GDM1 (cell line): ENCODE measurements at places on chromosomes 12 and 14.
A peak's percentile ranks its signal among the peaks of the same experiment; 100 is the strongest.

GRCh38 chr12:100993916-100994450 lies 199.4 kb downstream of the ANO4 start:
- no peak for DNase-seq

GRCh38 chr12:46661110-46661845 lies 164.5 kb downstream of the SLC38A4 start:
- peak; percentile 46 for DNase-seq

DNA sequence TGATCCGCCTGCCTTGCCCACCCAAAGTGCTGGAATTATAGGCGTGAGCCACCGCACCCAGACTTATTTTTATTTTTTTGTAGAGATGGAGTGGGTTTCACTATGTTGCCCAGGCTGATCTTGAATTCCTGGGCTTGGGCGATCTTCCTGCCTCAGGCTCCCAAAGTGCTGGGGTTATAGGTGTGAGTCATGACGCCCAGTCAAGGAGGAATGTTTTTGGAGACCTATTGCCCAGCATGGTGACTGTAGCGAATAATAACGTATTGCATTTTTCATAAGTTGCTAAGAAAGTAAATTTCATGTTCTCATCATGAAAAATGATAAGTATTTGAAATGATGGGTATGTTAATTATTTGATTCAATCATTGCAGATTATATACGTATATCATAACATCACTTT lies 46.5 kb downstream of the TEAD4 start:
- DNase-seq = no peak

GRCh38 chr14:61484826-61485584 lies 163.6 kb downstream of the PRKCH start:
- DNase-seq = no peak

DNA sequence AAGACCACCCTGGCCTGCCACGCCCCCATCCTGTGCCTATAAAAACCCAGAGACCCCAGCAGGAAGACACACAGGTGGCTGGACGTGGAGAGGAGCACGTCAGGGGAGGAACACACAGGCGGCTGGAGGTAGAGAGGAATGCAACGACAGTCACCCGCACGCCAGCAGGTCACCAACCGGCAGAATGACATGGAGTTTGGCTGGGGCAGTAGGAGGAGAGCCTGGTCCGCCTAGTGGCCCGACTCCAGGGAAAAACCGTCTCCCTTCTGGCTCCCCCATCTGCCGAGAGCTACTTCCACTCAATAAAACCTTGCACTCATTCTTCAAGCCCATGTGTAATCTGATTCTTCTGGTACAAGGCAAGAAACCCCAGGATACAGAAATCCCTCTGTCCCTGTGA lies 62.7 kb upstream of the KCNH3 start:
- DNase-seq = no peak

DNA sequence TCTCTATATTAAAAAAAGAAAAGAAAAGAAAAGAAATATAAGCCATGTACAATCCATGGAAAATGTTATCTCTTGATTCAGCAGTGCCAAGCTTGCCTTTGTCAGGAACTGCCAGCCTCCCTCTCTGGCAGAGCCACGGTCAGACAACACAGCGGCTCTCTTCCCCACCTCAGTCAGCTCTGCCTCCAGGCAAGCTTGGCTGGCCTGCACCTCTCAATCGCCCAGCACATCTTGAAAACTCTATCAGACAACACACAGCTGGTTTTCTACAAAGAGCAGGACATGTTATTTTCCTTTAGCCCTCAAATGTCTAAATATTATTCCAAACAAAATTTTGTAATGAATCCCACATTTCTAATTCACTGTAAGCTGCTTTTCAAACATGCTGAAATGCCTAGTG lies 20.0 kb upstream of the GCH1 start:
- DNase-seq = no peak

- DNase-seq = no peak
Observed at GRCh38 chr12:2614341-2614740, 180.4 kb upstream of the FKBP4 start.

DNA sequence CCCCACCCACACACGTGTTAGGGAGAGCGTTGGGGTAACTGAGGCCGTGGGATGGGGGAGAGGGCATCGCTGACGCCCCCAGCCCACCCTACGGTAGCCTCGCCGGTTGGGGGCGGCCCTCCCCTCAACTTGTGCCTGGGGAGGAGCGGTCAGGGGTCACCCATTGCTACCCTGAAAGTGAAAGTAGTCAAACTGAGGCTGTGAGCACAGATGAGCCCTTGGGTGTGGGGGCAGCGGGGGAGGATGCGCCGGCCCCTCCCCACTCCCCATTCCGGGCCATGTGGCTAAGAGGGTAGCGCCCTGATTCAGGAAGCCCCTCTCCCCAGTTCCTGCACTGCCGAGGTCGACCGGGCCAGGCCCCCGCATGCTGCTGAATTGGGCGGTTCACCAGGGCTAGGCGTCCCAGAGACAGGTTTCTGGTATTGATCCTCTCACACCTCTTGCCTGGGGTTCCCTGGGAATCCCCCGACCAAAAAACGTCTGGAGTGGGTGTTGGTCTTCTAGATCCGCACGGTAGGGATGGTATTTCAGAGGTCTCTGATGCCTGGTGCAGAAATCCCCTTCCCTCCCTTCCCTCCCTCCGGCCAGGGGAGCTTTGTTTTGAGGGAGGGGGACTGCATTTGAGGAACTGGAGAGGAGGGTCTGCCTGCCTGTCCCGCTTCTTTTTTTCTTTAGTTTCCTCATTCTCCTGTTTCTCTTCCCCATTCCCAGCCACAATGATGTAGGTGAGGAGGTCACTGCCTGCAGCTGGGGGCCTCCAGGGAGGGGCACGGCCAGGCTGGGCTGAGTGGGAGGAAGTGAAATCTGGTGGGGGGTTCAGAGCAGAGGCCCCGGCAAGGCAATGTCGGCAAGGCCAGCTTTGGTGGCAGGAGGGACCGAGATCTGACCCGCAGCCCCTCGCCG lies 1.0 kb downstream of the SH2B3 start:
- peak; percentile 21 for DNase-seq

- DNase-seq = no peak
Observed at GRCh38 chr12:9240776-9241175, 32.6 kb upstream of the PZP start.

DNA sequence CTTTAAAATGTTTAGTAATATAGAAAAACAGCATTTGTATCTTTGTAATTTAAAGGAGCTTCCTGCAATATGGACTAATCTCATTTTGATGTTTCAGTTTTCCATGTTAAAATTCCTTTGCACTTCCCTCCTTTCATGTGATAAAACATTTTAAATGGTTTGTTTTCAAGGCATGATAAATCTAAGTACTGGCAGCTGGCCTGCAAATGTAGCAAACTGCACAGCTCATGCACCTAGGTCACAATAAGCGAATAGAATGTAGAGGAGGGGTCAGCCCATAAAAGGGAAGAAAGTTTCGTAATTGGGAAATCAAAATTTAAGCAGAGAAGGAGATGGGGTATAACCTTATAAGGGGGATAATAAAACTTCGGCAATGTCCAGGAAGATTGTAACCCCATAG lies 80.0 kb upstream of the KCNH3 start:
- no peak for DNase-seq

DNA sequence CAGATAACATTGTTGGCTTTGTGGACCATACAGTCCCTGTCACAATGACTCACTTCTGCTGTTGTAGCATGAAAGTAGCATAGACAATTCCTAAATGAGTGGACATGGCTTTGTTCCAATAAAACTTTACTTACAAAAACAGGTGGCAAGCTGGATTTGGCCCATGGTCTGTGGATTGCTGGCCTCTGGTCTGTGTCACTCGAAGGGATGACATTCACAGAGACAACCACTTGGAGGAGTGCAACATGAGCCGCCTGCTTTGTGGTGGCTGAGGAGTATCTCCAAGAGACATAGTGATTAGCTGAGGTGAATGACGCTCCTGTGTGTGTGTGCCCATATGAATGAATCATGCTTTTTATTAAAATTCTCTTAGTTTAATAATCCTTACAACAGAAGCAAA lies 81.3 kb upstream of the NRXN3 start:
- no peak for DNase-seq

DNA sequence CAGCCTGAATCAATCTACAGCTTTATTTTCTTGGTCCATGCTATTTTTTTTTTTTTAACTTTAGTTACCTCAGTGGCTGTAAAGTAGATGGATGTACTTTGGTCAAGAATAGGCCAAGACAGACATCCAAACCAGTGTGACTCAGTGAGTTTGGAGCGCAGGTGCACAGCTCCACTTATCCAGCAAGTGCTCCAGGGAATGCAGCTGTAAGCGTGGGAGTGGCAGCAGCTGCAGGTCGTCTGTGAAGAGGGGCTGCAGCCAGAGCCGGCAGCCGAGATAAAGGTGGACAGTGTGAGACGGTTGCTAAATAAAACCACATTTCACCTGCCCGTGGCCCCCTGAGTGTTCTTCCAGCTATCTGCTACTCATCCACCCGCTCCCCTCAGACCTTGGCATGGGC lies 1018.7 kb downstream of the AACS start:
- no peak for DNase-seq
